ACHN (cell line): ENCODE measurements at places on chromosomes 1 and 21.

DNA sequence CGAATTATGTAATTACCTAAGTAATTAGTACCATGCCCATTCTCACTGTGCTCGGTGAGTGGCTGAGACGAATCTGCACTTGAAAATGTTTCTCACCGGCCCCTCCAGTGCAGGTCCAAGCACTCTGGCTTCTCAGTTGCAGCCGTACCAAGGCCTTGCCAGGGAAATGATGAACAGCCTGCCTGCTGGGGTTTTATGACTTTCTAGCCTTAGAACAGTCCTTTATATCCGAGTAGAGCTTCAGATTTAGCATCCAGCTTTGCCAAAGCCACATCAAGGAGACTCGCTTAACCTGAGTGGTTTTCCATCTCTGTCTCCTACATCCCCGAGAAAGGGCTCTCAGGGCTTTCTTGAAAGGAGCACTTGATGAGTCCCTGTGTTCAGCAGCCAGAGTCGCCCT lies 83.4 kb downstream of the GREM2 start:
- no peak for DNase-seq

- DNase-seq, result no peak
These were observed 20.9 kb downstream of the URB1 start for GRCh38 chr21:32371913-32372314.

GRCh38 chr21:38272215-38272614 lies 15.4 kb downstream of the KCNJ15 start:
- no peak for DNase-seq

DNA sequence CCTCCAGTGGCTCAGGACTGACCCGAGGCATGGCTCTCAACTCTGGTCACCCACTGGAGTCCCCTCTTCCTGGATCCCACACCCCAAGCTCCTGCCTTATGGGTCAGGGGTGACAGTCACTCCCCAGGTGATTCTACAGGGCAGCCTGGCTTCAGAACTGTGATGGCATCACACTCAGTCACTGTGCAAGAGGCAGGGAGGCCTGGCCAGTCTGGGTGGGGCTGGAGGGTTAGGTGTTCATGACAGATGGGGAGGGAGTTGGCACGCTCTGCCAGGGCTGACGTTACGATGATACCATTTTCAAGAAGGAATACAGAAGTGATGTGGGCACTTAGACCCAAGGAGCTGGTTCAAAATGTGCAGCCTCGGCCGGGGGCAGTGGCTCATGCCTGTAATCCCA lies 25.2 kb upstream of the ABCG1 start:
- DNase-seq, result no peak

GRCh38 chr21:36741506-36741905 lies 42.6 kb downstream of the SIM2 start:
- no peak for DNase-seq

- DNase-seq, result no peak
These were observed 64.0 kb downstream of the WNT9A start for GRCh38 chr1:227883641-227884301.

GRCh38 chr1:6105218-6105679 lies 59.6 kb downstream of the KCNAB2 start:
- peak; percentile 14 for DNase-seq

GRCh38 chr1:107934578-107934977 lies 30.4 kb downstream of the VAV3 start:
- no peak for DNase-seq

DNA sequence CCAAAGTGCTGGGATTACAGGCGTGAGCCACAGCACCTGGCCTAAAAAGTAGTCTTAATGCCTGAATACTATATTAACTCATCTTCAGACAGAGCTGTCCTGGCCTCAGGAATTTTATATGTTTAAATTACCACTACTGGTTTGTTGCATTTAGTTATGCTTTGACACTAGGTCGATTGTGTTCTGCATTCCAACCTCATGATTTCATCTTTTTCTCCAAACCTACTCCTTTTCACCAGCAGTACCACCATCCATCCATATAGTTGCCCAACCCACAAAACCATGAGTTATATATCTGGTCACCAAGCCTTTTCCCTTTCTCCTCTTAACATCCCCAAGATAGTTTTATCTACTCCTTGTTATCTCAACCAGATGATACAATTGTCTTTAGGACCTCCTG lies 22.6 kb downstream of the FMO5 start:
- DNase-seq, result no peak

DNA sequence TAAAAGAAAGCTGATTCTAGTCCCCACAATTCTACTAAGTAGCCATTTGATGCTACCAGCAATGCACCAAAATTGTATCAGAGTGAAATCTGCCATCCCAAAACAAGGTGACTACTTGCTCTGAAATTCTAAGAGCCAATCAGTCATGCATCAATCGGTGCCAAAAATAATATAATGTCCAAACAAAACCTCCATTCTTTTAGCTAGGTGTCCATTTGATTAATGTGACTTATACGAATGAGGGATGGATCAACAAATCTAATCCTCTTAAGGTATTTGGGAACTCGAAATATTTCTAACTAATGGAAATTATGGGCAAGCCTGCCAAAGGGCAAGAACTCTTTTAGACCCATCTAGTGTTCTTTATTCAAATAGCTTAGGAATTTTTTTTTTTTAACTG lies 66.4 kb upstream of the NEK2 start:
- no peak for DNase-seq

DNA sequence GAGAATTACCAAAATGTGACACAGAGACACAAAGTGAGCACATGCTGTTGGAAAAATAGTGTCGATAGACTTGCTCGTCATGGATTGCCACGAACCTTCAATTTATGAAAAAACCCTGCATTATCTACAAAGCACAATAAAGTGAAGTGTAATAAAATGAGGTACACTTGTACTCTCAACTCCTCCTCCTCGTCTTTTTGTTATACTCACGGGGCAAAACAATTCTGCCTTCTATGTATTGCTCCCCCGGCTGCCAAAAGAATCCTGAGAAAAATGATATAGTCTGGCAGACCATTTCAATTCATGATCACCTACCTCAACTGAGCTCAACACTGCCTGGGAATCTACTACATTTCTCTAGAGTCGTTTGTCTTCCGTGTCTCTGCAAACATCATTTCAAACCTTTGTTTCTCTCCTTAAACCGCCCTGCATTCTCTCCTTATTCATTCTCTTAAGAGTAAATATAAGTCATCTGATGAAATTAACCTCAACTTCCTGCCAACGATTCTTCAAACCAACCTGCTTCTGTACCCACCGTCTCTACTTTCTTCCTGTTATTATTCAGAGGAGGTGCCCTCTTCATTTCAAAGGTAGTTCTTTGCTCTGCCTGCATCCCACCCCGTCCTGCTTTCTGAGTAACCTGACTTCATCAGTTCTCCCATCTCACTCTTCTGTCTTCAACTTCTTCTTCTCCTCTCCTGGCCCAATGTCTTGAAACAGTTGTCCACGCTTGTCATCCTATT lies 12.9 kb upstream of the IL19 start:
- no peak for DNase-seq

DNA sequence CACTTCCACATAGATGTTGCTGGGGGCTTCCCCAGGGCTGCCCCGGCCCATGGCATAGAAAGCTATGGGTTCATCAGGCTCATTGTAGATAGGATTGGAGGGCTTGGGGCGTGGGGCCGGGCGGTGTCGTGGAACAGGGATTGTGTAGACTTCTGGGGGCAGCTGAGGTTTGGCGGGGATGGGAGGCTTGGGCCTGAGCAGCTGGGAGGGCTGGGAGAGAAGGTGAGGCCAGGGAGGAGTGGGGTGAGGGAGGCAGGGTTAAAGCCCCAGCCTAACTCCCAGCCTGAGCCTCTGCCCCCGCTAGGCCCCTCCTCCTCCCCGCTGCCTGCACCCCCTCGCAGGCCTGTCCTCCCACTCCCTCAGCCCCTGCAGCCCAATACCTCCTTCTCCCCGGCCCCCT lies 7.4 kb downstream of the SH2D2A start:
- DNase-seq, result no peak

GRCh38 chr1:219697682-219698081 lies 84.8 kb upstream of the ZC3H11B start:
- no peak for DNase-seq

DNA sequence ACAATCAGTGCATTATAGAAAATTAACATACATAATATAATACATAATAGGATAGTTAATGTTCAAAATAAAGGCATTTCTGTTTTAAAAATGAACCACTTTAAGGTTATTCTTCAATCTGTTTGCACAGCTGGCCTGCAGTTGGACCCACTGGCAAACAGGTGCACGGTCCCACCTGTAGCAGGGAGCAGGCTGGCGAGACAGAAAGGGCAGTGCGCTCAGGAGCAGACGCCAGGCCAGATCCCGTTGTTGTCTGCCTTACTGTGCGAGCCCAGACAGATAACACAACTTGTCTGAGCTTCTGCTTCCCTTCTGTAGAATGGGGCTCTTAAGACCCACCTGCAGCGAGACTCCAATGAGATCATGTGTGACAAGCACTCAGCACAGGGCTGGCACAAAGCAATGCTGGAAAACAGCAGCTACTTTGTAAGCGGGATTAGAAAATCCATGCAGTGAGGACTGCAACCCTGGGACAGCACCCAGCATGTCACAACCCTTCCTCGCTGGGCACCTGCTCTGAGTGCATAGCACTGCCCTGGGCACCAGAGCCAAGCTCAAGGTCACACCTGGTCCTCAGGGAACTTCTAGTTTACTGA lies 33.5 kb downstream of the VPS26C start:
- DNase-seq, result no peak

GRCh38 chr1:228059634-228060457 lies 22.7 kb upstream of the ARF1 start:
- peak; percentile 49 for DNase-seq

DNA sequence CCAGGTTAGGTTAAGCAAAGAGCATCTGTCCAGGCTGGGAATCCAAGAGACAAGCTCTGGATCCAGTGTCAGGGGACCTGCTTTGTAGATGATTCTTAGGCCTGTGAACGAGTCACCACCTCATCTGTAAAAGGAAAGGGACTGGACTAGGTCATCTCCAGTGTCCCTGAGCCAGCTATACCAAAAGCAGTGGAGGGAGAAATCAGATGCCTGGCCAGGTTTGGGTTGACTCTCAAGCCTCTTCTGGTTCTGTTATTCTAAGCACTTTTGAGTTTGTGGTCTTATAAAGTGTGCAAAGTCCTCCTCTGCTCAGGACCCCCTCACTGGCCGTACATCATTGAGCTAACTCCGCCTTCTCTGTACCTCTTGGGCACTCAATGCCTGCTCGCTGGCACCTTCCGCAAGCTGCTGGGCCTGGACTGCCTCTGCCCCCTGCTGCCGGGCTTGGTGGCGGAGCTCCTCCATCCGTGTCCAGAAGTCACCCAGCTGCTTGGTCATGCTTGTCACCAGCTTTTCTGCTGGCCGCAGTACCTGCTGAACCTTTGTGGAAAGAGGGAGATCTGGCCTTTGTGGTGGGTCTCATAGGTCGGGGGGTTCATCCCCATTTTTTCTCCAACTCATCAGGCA lies 33.6 kb downstream of the CAMK1G start:
- DNase-seq, result no peak

- no peak for DNase-seq
These were observed 6.2 kb downstream of the AMPD2 start for GRCh38 chr1:109625601-109626560.

DNA sequence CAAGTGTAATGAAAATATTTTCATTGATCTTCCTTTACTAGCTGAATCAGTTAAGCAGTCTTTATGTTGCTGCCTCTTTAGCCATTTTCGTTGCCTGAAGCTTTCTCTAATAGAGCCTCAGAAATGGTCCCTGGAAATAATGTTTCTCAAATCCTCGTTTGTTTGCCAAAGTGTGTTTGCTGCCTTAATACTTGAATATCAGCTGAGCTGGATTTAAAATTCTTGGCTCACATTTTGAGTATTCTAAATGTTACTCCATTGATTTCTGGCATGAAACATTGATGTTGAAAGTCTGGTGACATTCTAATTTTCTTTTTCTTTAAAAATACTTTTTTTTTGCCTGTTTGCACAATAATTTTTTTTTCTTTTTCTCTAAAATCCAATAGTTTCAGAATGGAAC lies 84.6 kb upstream of the SERBP1 start:
- DNase-seq, result no peak

DNA sequence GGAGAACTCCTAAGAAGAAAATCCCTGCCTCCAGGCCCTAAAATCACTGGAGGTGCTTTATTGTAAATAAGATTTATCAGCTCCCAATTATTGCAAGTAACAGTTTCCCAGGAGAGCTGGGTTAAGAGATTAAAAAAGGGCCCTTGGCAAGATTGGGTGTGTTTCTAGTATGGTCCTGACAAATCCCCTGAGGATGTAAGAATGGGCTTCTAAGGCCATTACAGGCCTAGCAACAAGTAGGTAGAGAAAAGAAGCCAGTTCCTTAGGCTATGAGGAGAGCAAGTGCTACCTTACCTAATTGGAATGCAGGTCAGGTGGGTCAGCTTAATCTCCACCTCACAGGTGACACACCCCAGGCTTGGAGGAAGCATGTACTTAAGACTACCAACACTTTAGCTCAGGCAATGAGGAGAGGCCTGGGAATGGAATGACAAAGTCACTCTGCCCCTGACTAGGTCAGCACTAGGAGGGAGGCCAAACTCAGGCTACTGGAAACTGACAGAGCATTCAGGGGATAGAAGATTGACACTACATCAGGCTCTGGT lies 6.8 kb upstream of the OTUD7B start:
- DNase-seq, result no peak

DNA sequence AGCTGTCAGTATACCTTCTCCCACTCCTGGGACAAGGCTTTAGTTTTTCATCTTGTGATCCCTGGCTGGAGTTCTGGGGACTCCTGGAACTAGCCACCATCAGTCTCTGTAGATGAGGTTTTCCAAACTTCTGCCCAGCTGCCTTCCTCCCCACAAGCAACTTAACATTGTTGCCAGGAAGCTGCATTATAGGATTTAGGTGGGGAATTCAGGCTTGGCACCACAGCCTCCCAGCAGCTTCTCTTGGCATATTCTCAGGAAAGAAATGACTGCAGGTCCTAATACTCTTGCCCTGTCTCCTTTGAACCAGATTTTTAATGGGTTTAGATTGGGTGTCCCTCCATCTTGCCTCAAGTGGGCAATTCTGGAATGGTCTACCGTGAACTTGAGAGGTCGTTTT lies 18.6 kb upstream of the KCNQ4 start:
- no peak for DNase-seq

DNA sequence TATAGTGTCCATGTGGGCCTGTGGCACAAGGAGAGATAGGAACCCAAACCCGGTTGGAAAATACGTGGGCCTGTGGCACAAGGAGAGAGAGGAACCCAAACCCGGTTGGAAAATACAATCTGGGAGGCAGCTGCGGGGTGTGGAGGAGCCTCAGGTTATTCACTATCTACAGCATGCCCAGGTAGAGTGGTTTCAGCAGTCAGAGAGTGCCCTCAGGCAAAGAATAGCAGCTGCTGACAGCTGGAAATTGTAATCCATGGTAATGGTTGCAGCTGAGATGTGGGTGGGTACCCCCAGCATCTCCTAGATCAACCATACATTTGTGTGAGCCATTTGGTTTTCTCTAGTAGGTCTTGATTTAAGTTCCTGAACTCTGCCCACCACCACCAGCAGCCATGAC lies 25.8 kb upstream of the MGST3 start:
- DNase-seq, result no peak
